ENCODE measurements at places on chromosomes 1 and 21.
A peak's percentile ranks its signal among the peaks of the same experiment; 100 is the strongest.

- no peak for DNase-seq
Measured at GRCh38 chr1:168821434-168821833, 92.4 kb upstream of the DPT start.

GRCh38 chr1:241422470-241422869 lies 65.5 kb upstream of the RGS7 start:
- no peak for DNase-seq

- DNase-seq, result no peak
Measured at GRCh38 chr1:11653861-11654136, 430 bp downstream of the FBXO2 start.

GRCh38 chr1:20873311-20873710 lies 86.2 kb upstream of the HP1BP3 start:
- no peak for DNase-seq

DNA sequence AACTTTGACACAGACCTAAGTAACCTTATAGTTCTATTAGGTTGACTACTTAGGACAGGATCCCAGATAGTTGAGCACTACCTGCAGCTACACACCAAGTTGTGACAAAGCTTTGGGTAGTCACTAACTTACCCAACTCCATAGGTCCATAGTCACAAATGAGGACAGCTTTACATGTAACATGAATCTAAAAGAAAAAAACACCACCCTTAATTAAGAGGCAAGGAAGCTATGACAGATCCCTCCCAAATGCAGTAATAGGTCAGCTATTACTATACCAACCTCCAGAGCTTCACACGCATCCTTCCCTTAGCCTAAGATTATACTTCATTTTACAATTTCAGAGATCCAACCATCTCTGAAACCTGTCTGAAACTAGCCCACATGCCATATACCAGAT lies 12.7 kb upstream of the RAB42 start:
- DNase-seq, result no peak

GRCh38 chr1:63822540-63822939 lies 48.7 kb downstream of the ROR1 start:
- DNase-seq, result no peak

DNA sequence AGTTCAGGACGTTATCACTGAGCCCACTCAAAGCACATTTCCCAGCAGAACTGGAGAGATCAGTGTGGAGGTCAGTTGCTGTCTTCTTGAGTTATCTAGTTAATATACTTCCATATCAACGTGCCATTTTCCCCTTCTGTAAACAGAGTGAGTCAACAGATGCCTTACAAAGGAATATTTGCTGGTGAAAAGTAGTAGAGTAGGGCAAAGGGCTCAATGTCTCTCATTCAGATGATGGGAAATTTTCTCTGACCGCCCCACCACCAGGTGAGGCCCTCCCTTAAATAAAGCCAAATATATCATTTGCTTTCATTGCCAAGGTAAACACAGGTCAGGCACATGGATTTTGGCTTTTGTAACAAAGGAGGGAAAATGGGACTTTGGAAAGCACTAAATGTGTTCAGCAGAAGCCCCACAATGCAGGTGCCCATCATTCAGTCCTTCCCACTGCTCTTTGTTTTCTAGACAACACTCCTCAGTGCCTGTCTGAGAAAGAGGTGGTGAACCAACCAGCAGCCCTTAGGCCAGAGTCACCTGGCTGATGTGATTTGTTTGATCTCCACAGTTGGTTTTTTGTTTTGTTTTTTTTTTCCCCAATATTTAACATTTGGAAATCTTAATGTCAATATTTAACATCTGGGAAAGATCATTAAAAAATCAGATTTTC lies 40.5 kb upstream of the SAMD13 start:
- DNase-seq, result no peak

GRCh38 chr1:43381612-43382011 lies 8.0 kb downstream of the MED8 start:
- DNase-seq, result no peak

GRCh38 chr1:65208563-65208973 lies 60.6 kb downstream of the AK4 start:
- no peak for DNase-seq

DNA sequence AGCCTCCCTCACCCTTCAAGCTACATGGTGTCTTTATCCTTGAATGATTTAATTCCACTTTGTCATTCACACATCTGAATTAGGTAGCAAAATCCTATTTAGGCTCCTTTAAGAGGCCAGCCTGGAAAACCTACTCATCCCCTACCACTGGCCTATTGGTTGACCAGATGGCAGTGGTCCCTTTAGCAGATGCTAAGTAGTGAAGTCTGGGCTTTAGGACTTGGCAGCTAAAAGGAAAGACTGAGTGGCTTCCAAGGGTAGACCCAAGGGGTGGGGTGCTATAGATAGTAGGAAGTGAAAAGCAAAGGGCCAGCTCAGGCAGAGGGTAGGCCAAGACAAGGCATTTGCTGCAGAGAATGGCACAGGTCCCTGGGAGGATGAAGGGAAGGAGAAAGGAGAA lies 46.6 kb downstream of the KCNJ6 start:
- DNase-seq, result no peak

DNA sequence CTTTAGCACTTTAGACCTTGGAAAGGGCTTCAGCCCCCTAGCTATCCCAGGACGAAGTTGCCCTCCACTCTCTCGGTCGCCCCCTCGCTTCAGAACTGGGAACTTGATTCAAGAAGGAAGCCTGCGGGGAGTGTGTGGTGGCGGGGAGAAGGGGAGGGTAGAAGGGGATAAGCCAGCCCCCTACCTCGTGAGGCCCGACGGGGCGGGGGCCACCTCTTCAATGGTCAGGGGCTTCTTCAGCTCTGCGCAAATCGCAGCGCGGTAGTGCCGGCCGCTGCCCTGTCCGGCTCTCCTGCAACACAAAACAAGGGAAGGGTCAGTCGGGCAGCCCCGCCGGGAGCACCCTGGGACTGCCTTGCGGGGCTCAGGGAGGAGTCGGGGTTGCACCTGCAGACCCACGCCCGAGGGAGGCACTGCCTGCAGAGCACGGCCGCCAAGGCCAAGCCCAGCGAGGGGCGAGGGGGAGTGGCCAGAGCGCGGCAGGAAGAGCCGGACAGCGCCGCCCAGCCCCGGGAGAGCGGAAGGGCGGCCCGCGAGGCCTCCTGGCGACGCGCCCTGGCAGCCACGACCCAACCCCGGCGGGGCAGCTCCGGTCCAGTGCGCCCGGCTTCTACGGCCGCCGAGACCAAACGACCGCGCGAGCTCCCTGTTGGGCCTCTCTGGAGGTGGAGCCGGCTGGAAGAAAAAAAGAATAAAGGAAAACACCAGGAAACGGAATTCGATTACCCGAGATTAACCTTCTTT lies 56.2 kb upstream of the RASAL2 start:
- DNase-seq, result peak; percentile 98

DNA sequence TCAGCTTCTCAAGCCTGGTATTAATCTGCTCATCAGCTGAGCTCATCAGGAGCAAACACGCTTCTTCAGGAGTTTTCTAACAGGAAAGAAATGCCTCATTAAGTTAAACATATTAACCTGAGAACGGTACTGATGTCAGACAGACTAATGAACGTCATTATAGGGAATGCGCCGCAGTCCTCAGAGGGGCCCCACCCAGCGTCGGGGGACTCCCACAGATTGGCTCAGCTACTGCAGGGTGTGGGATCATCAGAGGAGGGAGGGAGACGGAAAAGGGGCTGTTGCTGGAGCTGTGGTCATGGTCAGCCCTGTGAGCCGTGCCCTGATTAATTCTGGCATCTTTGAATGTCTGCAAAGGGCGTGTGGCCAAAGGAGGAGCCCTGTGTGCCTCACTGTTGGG lies 348.5 kb downstream of the PTPRU start:
- DNase-seq, result peak; percentile 28

- peak; percentile 39 for DNase-seq
Measured at GRCh38 chr1:95116580-95117206, 462 bp upstream of the TLCD4 start.

DNA sequence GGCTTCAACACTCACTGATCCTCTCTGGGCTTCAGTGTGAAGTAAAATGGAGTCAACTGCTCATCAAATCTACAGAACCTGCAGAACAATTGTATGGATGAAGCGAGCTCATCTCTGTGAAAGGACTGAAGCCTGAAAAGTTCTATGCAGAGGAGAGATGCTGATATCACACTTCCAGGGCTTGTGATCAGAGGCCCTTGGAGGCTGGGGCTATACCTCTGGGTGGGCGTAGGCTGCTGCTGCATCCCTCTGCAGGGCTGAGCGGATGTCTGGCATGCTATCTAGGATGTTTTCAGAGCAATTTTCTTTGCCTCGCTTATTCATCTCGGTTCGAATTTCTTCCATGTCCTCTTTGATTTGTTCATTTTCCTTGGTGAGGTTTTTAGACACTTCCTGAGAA lies 17.6 kb downstream of the OLFML2B start:
- DNase-seq, result no peak

DNA sequence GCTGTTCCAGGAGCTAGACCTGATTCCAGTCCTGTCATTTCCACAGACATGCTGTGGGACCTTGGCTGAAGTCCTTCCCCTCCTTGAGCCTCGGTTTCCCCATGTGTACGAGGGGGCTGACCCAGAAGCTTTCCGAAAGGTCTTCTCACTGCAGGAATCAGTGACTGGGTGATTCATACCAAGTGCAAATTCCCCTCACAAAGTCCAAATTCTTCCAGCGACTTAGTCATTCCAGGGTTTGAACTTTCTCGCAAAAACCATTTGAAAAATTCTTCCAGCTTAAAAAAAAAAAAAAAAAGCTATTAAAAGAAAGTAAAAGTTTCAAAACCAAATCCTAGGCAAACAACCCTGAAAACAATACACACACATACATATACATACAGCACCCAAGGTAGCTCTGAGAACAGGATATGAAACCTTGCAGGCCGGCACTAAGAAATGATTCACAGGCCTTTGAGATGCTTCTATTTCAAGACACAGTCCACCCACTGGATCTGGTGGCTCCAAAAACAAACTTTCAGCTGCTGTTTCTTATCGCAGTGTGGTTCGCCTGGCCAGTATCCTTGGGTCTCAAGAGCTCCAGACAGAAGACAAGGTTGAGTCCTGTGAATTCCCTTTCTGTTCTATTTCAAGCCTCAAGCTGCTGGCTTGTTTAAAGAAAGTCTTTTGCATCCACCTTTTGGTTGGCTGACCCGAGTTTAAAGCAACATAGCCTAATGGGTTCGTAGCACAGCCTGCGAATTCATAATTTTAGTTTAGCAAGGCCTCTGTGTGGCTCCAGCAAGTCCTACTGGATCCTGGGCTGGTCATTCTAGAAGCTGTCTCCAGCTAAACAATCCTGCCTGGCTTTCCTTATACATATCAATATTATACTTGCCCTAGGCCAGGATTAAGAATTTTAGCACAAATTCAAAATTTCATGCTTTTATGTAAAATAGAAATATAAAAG lies 18.0 kb upstream of the ID3 start:
- peak; percentile 67 for DNase-seq

DNA sequence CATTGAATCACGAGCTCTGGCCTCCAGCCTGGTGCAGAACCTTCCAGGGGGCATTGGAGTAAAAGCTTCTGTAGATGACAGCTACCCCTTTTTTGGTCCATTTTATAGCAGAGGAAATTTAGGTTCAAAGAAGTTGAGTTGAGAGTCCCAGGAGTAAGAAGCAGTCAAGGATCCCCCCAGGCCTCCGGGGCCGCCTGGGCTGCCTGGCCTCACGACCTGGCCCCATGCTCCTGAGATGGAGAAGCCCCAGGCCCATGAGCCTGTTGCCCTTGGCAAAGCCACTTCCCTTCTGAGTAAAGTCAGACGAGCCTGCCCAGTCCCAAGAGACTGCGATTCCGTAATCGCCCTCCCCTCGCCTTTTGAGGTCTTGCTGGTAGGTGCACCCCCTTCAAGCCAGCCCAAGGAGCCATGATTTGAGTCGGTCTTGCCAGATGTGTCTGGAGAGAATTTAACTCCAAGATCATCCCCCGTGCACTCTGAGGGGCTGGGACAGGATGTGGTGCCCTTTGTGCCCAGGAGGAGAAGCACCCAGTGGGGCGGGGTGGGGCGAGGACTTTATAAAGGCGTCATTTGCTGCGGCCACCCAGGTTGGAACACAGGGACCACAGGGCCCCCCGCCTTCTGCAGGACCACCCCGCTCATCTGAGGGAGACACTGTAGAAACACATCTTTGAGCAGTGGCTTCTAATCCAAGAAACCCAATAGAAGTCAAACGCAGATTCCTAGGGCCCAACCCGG lies 30.1 kb downstream of the PDE9A start:
- DNase-seq, result no peak

- no peak for DNase-seq
Measured at GRCh38 chr1:38563942-38564735, 295.4 kb downstream of the RRAGC start.

- no peak for DNase-seq
Measured at GRCh38 chr1:245060684-245061374, 94.0 kb upstream of the KIF26B start.

- DNase-seq, result no peak
Measured at GRCh38 chr1:73161418-73161817, 879.1 kb upstream of the NEGR1 start.

- no peak for DNase-seq
Measured at GRCh38 chr1:234724516-234725176, 114.7 kb upstream of the IRF2BP2 start.

GRCh38 chr1:19254416-19254815 lies 2.8 kb downstream of the MRTO4 start:
- no peak for DNase-seq

DNA sequence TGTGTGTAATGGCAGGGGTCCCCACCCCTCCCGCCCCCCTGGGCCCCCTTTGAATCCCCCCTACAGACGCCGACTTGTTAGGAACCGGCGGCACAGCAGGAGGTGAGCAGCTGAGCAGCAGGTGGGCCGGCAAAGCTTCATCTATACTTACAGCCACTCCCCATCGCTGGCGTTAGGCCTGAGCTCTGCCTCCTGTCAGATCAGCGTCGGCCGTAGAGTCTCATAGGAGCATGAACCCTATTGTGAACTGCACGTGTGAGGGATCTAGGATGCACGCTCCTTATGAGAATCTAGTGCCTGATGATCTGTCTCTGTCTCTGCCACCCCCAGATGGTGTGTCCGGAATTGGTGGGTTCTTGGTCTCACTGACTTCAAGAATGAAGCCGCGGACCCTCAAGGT lies 14.9 kb upstream of the VPS26C start:
- no peak for DNase-seq

DNA sequence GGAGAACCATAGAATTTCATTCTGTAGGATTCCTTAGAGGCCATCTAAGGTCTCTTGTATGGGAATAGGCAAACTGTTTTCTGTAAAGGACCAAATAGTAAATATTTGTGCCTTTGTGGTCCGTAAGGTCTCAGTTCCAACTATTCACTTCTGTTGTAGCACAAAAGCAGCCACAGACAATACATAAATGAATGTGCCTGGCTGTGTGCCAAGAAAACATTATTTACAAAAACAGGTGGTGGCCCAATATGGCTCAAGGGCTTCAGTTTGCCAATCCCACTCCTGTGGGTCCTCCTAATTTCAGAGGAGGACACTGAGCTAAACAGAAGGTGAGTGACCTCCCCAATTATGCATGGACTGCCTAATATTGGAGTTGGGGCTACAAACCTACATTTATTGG lies 67.6 kb upstream of the EDEM3 start:
- no peak for DNase-seq

DNA sequence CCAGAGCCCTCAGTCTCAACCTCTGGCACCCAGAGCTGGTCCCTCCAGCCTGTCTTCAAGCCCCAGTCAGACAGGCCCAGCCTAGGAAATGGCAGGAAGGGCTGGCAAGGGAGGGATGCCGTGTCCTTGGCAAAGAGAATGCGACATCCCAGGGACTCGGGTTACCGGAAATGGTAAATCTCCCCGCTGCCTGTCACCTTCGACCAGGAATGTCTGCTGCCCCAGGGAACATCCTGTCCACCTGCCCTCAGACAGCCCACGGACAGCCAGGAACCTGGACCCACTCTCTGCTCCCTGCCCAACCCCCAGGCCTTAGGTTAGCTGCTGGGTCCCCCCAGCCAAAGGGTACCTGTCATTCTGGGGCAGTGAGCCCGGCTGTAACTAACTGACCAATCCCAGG lies 23.9 kb downstream of the HSPG2 start:
- no peak for DNase-seq
